ENCODE measurements at places on chromosomes 7 and 10.

DNA sequence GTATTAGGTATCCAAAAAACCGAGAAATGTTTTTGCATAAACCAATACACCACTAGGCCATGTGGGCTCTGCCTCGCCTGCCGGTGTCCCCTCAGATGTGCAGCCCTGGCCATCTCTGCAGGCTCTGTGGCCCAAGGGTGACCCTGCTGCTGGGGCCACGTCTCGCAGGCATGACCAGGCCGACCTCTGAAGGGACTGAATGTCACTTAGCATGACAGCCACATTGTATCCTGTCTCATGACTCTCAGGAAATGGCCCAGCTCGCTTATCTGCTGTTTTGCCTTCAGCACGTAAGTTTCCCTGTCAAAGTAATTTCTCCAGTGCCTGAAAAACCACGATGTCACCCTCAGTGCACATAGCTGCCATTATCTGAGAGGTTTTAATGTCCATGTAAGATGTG lies 49.5 kb upstream of the ZNF32 start:
- DNase-seq = no peak

DNA sequence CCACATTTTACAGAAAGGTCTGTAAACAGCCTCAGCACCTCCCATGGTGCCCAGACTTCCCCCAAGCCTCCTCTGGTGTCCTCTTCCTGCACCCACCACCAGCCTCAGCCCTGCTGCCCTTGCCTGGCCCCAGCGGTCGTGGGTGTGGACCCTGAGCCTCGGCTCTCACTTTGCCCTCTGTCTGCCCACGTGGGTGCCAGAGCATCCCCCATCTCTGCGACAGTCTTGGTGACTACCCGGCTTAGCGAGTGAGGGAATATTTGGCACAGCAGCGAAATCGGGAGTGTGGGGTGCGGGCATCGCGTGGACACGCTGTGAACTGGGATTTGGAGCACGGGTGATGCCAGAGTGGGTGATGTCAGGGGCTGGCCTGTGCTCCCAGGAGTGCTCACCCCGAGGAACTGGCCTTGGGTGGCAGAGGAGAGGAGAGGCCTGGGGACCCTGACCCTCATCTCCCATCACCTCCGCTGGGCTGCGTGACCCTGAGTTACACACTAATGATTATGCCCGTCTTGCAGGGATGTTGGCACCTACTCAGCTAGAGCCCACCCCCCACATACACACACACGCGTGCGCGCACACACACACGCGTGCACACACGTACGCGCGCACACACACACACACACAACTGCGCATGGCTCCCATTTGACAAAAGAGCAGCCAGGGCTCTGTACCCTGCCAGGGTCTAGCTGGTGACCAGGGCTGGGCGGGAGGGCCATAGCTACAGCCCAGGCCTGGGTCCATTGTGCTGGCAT lies 8.7 kb downstream of the ELFN1 start:
- no peak for DNase-seq

- no peak for DNase-seq
These were observed 640.2 kb downstream of the ARL4A start for GRCh38 chr7:13327669-13328068.

DNA sequence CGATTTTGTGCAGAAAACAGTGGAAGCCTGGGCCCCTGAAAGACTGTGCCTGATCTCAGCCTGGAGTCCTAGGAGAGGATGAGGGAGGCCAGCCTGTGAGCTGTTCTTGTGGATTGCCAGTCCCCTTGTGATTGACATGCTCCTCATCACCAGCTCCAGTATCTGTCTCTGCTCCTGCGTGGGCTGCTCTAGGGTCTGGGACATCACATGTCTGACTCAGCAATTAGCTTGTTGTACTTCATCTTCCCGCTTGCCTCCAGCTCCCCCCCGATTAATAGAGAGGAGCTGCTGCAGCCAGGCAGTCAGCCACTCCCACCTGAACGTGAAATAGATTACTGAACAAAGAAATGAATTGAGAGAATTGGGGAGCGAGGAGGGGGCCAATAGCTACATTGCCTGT lies 99.6 kb upstream of the TBX20 start:
- no peak for DNase-seq

GRCh38 chr10:34555653-34556052 lies 259.4 kb downstream of the PARD3 start:
- DNase-seq = no peak

GRCh38 chr10:52952391-52953055 lies 179.9 kb upstream of the MBL2 start:
- no peak for DNase-seq

GRCh38 chr10:23081891-23082290 lies 13.5 kb upstream of the MSRB2 start:
- DNase-seq = no peak

GRCh38 chr10:58518775-58519174 lies 6.1 kb downstream of the BICC1 start:
- DNase-seq = no peak
